ENCODE measurements at places on chromosomes 6 and 20. TPM values are rescaled to one million over a fixed set of nuclear protein-coding genes. Genes with fewer than 3 reads are reported as not detected.

The WFDC2 gene
- not detected for total RNA-seq

The TRIM15 gene
- total RNA-seq = not detected

The ANKRD6 gene
- total RNA-seq = 9.6 TPM

The BANF2 gene
- total RNA-seq = not detected
